ENCODE measurements at places on chromosomes 5 and 9.

- no peak for DNase-seq
Measured at GRCh38 chr9:3922846-3923245, 377.0 kb downstream of the GLIS3 start.

GRCh38 chr9:136031741-136032730 lies 63.1 kb downstream of the NACC2 start:
- DNase-seq = no peak

DNA sequence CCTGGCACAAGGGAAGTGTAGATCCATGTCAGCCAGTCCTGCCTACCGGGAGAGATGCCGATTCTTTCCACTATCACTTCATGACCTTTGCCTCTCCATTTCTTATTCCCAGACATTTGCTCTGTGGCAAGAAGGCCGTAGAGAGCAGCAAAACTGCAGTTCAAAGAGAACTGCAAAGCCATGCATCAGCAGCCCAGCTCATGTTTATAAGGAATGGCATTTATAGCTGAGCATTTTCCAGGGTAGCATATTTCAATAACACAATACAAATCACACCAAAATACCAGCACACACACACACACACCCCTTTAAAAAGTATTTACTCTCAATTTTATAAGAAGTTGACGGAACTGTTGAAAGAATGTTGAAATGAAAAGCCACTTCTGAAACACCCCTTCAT lies 126.7 kb upstream of the EGFLAM start:
- no peak for DNase-seq

DNA sequence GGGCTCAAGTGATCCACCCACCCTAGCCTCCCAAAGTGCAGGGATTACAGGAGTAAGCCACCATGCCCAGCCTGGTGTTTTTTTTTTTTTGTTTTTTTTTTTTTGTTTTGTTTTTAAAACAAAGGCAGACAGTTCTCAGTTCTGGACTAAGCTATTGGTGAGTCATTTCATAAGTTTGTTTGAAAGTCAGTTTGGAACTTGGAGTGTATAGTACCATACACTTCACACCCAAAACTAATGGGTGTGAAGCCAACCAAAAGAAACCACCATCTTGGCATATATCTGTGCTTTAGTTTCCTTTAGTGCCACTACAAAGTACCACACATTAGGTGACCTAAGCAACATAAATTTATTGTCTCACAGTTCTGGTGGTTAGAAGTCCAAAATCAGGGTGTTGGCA lies 13.4 kb downstream of the MAST4 start:
- no peak for DNase-seq

GRCh38 chr9:134732392-134733110 lies 90.9 kb downstream of the COL5A1 start:
- no peak for DNase-seq

DNA sequence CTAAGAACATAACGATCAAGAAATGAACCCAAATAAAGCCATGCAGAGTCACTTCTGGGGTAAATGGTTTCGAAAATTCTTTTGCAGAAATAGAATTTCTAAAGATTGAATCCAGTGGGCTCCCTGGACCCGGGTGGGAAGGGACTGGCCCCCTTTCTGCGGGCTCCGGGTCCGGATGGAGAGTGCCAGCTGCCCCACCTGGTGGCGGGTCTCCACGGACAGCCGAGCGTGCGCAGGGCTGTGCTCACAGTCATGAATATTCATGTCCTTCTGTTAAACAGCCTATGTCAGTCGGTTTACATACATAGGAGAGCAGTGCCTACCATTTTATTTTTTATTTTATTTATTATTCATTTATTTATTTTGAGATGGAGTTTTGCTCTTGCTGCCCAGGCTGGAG lies 4.7 kb upstream of the PPP1R26 start:
- no peak for DNase-seq

DNA sequence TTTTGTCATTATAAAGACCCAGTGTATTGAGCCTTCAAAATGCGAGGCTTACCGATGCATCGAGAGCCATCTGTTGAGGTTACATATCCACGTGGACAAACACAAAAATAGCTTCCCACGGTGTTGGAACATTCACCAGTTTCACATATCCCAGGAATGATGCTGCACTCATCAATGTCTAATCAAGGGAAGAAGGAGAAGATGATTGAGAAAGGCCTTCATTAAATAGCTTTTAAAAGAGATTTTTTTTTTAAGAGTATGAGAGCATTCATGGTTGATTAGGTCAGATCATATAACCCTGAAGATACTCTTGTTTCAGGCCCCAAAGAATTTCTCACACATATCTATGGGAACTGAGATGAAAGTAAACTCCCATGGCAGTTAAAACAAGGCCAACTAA lies 129.4 kb downstream of the FBN2 start:
- DNase-seq = no peak

GRCh38 chr5:122415030-122415800 lies 103.2 kb downstream of the SNCAIP start:
- peak; percentile 72 for DNase-seq

- no peak for DNase-seq
Measured at GRCh38 chr5:33072726-33073125, 361.6 kb downstream of the NPR3 start.

DNA sequence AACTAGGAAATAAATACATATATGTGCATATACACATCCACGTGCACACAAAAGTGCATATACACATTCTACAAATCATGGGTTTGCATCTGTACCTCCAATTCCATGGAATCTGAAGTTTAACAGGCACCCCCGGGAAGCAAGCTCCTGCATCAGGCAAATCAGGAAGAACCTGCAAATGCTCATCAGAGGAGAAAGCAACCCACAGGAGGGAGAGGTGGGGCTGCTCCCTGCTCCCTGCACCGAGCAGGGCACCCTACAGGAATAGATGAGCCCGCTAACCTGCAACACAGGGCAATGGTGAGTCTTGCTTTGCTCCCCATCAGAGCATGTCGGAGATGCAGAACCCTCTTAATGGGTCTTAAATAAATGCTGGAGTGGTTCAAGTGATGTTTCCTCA lies 151.3 kb downstream of the DAB2IP start:
- no peak for DNase-seq

DNA sequence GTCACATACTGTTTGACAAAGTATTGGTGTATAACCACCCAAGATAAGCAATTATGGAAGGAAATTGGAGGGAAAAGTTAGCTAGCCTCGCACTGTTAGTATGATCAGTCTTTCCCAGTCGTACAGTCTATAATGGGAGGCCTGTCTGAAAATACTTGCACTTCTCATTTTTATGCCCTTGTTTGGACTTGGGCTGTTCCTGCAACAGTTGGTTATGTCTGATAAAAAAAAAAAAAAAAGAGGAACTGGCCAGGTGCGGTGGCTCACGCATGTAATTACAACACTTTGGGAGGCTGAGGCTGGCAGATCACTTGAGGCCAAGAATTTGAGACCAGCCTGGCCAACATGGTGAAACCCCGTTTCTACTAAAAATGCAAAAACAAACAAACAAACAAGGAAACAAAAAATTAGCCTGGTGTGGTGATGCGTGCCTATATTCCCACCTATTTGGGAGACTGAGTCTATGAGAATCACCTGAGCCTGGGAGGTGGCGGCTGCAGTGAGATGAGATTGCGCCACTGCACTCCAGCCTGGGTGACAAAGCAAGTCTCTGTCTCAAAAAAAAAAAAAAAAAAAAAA lies 58.3 kb upstream of the ANKRD33B start:
- no peak for DNase-seq

DNA sequence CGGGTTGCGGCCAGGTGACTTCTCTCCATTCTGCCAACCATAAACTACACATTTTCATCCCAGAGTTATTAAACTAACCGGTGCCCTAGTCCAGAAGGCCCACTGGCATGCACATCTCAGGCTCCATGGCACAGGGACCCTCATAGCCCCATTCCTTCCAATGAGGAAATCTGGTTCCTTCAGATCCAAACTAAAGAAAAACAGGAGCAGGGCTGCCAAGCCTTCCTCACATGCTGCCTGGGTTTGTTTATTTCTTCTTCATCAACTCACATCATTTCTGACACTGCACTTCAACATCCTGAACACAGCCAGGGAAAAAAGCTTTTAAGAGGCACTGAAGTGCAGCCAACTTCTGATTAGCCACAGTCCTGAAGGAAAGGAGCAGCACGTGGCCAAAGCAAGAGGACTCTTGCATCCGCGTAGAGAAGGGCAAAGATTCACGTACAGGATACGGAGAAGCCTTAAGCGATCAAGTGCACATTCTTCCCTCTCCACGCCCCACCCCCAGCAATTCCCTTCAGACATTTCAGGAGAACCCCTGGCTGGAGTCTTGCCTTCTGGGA lies 22.5 kb downstream of the LHFPL2 start:
- DNase-seq = no peak

GRCh38 chr5:158591301-158591863 lies 508.3 kb downstream of the EBF1 start:
- DNase-seq = peak; percentile 71

DNA sequence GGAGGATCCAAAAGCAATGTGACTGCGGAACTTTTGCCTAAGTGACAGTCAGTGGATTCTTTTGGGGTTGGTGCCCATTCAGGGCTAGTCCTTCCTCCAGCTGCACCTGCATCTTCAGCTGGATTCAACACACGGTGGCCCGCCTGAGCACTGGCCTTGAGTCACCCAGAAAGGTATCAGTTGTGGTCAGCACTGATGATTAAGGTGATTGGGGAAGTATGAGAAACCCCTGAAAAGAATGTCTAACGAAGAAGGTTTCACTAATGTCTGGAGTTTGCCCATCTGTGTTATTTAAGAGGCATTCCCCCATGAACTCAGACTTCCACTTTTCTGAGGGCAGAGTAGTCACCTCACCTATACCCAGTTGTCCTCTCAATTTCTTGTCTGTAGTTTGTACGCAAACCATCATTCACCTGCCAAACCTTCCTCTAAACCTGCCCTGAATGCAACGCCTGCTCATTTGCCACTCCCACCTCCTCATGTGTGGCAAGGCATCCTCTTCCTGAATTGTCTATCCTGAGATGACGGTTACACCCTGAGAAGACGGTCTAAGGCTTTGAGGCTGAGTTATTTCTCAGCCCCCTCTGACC lies 27.2 kb downstream of the CSF2 start:
- DNase-seq = no peak

- peak; percentile 40 for DNase-seq
Measured at GRCh38 chr9:92746567-92747458, 17.8 kb downstream of the BICD2 start.

DNA sequence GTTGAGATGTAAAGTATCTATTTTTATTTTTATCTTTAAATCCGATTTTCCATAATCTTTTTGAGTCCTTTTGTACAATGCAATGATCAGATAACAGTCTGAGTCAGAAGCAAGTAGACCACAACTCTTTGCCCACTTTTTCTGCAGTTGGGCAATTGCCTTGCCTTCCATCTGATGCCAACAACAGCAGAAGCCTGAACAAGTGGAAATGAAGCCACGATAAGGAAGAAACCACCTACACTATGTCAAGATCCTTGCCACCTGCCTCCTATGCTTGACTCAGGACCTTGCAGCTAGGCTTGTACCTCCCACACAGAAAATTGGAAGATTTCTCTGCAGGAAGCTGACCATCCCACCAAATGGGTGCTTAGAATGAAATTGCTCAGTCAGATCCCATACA lies 78.6 kb downstream of the ANXA1 start:
- no peak for DNase-seq

DNA sequence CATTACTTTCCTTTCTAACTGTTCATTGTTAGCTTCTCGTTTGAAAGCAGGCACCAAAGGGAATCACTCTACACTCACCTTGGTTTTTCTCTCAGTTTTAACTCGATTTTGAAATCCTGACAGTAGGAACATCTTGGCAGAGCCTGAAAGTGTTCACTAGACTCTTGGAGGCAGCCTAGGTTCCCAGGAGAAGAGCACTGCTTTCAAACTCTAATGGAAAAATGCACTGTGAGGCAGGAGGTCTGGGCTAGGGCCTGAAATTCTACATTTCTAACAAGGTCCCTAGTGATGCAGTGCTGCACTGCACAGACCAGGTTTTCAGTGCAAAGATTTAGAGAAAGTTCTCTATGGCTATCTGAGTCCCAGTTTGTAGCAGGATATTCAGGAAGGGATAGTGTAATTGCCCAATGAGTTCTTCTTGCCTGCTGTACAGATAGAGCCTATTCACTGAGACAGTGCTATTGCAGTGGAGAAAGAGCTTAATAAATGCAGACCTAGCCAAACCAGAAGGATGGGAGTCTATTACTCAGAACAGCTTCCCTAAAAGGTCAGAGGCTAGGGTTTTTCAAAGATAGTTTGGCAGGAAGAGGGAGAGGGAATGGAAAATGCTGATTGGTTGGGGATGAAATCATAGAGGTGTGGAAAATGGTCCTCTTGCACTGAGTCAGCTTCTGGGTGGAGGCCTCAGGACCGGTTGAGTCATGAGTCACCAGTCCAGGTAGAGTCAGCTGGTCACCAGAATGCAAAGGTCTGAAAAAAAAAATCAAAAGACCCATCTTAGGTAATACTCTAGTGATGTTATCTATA lies 153.9 kb downstream of the GPBP1 start:
- no peak for DNase-seq

DNA sequence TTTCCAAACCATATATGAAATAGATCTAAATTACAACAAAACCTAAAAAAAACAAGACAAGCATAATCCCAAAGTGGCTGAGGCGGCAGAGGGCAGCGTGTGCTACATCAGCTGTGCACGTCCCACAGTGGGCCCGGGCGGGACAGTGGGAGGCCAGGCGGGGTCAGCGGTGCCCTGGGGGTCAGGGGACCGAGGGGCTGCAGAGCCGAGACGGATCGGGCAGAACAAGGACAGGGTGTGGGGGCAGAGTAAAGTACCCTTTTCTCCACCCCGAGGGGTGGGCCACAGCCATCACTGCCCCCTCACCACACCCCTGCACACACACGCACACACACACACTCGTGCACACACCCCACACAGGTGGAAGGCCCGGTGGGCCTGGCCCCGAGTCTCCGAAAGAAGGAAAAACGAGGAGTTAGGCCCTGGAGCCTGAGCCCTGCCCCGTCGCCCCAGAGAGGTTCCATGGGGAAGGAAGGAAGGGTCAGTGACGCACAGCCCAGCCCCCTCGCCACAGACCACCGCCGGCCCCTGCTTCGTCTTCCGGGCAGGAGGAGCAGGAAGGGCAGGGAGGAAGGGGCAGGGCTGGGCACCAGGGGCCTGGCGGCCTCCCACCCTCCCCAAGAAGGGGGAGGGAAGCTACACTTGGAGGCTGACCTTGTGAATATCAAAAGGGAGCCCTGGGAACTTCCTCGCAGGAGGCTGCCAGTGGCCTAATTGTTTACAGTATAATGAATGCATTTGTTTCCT lies 49.6 kb upstream of the UBAC1 start:
- no peak for DNase-seq

GRCh38 chr5:91225848-91226686 lies 157.1 kb downstream of the ARRDC3 start:
- no peak for DNase-seq

DNA sequence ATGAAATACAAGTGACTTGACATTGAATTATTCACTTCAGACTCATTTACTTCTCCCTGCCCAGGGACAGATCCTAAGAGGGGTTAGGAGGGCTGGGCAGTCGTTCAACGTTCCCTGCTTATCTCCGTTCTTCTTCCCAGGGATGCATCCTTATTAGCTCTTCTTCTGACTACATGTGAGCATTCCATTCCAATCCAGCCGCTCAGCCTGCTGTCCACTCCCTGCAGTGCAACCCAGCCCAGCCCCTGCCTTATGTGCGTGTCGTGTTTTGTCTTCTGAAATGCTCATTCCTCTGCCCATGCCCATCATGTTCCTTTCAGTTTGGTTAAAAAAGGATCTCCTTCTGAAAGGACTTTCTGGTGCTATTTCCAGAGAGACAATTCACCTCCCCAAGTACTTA lies 64.7 kb upstream of the PALM2AKAP2 start:
- DNase-seq = no peak

GRCh38 chr9:130206579-130206978 lies 34.4 kb downstream of the NCS1 start:
- DNase-seq = no peak

GRCh38 chr5:16886366-16886736 lies 49.7 kb downstream of the MYO10 start:
- peak; percentile 89 for DNase-seq

GRCh38 chr5:133698646-133699526 lies 86.5 kb upstream of the FSTL4 start:
- DNase-seq = no peak
